GM04504 (cell line): ENCODE measurements at places on chromosomes 11 and 22.

- DNase-seq, result no peak
These were observed 33.6 kb downstream of the YWHAH start for GRCh38 chr22:31977939-31978338.

- no peak for DNase-seq
These were observed 11.3 kb upstream of the SESN3 start for GRCh38 chr11:95242091-95242844.

- DNase-seq, result no peak
These were observed 11.3 kb upstream of the EFCAB6 start for GRCh38 chr22:43823353-43823908.

- no peak for DNase-seq
These were observed 1.9 kb upstream of the PHF21A start for GRCh38 chr11:46122945-46123715.

DNA sequence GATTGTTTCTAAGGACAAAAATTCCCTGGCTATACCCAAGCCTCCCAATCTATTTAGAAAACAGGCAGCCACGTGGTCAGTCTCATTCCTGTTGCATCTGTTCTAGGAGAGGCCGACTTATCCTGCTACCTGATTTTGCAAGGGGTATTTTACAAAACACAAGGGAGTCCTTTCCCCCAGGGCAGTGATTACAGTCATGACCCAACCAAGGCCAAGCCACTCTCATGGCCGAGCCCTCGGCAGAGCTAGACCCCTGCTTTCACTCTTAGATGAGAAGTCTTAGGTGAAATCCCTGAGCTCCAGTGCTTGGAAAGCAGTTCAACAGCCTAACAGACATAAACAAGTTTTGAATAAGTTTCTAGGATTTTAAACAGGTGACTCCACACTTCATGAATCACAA, 89.0 kb upstream of the PITPNB start:
- no peak for DNase-seq

DNA sequence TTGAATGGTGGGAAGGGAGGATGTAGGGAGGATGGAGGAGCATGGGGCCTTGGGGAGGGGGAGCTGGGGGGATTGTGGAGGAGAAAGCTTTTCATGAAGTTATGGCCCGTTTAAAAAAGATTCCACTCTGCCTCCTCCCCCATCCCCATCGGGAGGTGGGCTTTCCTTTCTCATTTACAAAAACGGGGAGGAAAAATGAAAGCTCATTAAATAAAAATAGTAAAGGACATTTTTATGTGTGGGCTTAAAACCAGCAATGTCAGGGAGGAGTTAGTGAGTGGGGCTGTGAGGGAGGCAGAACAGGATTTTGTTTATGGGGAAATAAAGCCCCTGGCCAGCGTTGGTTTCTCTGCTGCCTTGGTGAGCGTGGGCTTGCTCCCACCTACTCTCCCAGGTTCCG, 83.2 kb downstream of the ZBTB16 start:
- DNase-seq, result no peak

- no peak for DNase-seq
These were observed 8.4 kb downstream of the LINC01488 start for GRCh38 chr11:69489746-69490365.

GRCh38 chr11:128483211-128483788, 104.1 kb downstream of the ETS1 start:
- DNase-seq, result no peak

GRCh38 chr22:24357547-24357946, 69.9 kb upstream of the ADORA2A start:
- no peak for DNase-seq
